ENCODE measurements at places on chromosomes 3 and 15.

DNA sequence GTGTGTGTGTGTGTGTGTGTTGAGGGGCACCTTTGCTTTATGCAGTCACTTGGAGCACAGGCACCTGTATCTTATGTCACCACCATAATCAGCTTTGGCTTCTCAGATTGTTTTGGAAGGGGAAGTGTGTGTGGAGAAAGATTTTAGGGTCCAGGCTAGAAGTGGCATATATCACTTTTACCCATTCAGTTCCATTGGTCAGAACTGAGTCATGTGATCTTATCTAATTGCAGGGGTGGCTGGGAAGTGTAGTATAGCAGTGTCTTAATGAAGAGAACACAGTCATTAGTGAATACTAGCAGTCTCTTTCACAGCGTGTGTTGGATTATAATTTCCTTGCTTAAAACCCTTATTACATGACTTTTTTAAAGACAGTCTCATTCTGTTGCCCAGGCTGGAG lies 20.6 kb downstream of the NCK1 start:
- no peak for DNase-seq

GRCh38 chr3:26058901-26059321 lies 269.0 kb downstream of the OXSM start:
- DNase-seq: peak; percentile 18

DNA sequence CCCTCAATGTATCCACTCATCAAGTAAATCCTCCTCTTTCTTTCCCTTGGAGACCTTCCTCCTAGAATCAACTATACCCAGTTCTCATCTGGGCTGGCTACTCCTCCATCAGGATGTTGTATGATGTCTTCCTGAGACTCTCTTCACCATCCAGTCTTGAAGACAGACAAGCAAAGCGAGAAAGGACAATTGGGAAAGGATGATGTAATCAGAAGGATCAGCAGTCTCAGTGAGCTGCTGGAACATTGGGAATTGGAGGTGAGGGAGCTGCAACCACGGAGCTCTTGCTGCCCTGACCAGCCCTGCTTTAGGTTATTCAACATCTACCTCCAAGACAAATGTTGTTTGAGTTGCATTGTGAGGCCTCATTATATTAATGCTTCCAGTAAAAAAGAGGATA lies 48.0 kb upstream of the UBP1 start:
- no peak for DNase-seq

DNA sequence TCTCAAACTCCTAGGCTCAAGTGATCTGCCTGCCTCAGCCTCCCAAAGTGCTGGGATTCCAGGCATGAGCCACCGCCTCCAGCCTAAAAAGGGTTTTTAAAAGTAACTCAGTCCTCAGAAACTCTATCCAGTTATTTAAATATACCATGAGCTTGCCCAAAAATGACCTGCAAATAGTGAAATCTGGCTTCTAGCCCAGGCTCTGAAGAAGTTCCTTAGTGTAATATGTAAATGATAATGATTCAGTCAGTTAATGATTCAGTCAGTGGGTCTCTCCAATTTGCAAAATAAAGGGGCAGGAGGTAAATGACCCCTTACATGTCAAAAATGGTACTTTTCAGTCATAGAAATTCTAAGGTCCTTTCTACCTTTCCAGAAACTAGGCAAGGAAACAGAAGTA lies 28.8 kb downstream of the LRRC2 start:
- no peak for DNase-seq

DNA sequence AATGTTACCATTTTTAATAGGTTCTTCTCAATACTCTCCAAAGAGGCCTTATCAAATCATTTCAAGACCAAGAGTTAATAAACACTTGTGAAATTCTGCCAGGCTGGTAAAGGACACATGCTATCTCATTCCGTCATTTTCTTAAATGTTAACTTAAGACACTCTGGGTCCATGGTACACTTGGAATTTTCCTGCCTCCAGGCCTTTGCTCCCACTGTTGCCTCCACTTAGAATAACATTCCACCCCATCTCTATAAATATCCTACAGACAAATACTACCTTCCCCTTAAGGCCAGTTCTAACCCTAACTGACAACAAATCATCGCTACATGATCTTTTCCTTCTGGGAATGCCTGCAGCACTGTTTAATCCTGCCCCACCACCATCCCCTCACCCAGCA lies 24.1 kb downstream of the MAGI1 start:
- no peak for DNase-seq

GRCh38 chr15:40085266-40085665 lies 23.4 kb downstream of the BMF start:
- DNase-seq: no peak

GRCh38 chr15:94441760-94442159 lies 210.4 kb downstream of the MCTP2 start:
- DNase-seq: no peak

Data from right kidney (tissue), 9 donors.